Caki2 (cell line): ENCODE measurements at places on chromosomes 5 and 9. TPM values are rescaled to one million over a fixed set of nuclear protein-coding genes. Genes with fewer than 3 reads are reported as not detected.

FIBCD1 gene
- total RNA-seq: 25.8 and 33.0 TPM in 2 replicates

SLC1A3 gene
- total RNA-seq: not detected in 2 replicates

MCTP1 gene
- total RNA-seq: 34.4 and 42.4 TPM in 2 replicates

NUTM2G gene
- total RNA-seq: not detected in 2 replicates

SYK gene
- total RNA-seq: 4.4 and 11.8 TPM in 2 replicates

COL23A1 gene
- total RNA-seq: 1.2 and 1.9 TPM in 2 replicates

LYSMD3 gene
- 2.9 and 6.2 TPM in 2 replicates for total RNA-seq

ADAMTS13 gene
- 3.0 and 3.7 TPM in 2 replicates for total RNA-seq

F2RL2 gene
- total RNA-seq: 2.8 and 11.2 TPM in 2 replicates

RUSC2 gene
- 6.1 and 8.2 TPM in 2 replicates for total RNA-seq

ANKRD31 gene
- 0.07 and 0.38 TPM in 2 replicates for total RNA-seq

UBLCP1 gene
- total RNA-seq: 30.3 and 30.6 TPM in 2 replicates

KCNV2 gene
- not detected in 2 replicates for total RNA-seq

OBP2A gene
- total RNA-seq: not detected in 2 replicates

LHX6 gene
- total RNA-seq: 0.12 and 0.74 TPM in 2 replicates

LRRC26 gene
- total RNA-seq: 1.8 and 3.0 TPM in 2 replicates

IL33 gene
- not detected in 2 replicates for total RNA-seq

BHMT2 gene
- 49.8 and 53.9 TPM in 2 replicates for total RNA-seq

C8G gene
- not detected in 2 replicates for total RNA-seq

SPRY4 gene
- total RNA-seq: 0.09 and 0.20 TPM in 2 replicates

ANKRD34B gene
- total RNA-seq: 3.3 and 3.4 TPM in 2 replicates

LIX1 gene
- total RNA-seq: not detected in 2 replicates

NOXA1 gene
- 5.1 and 5.5 TPM in 2 replicates for total RNA-seq

CTXN3 gene
- total RNA-seq: not detected in 2 replicates

UNC5A gene
- 4.1 and 6.8 TPM in 2 replicates for total RNA-seq

SNX18 gene
- 4.3 and 6.7 TPM in 2 replicates for total RNA-seq

NME5 gene
- total RNA-seq: not detected in 2 replicates

PPP3R2 gene
- not detected in 2 replicates for total RNA-seq

EMB gene
- total RNA-seq: 0.12 TPM in 1 of 2 replicates, not detected in the other

KLF4 gene
- total RNA-seq: 3.5 and 8.0 TPM in 2 replicates
